ENCODE measurements at places on chromosomes 5 and 9.

DNA sequence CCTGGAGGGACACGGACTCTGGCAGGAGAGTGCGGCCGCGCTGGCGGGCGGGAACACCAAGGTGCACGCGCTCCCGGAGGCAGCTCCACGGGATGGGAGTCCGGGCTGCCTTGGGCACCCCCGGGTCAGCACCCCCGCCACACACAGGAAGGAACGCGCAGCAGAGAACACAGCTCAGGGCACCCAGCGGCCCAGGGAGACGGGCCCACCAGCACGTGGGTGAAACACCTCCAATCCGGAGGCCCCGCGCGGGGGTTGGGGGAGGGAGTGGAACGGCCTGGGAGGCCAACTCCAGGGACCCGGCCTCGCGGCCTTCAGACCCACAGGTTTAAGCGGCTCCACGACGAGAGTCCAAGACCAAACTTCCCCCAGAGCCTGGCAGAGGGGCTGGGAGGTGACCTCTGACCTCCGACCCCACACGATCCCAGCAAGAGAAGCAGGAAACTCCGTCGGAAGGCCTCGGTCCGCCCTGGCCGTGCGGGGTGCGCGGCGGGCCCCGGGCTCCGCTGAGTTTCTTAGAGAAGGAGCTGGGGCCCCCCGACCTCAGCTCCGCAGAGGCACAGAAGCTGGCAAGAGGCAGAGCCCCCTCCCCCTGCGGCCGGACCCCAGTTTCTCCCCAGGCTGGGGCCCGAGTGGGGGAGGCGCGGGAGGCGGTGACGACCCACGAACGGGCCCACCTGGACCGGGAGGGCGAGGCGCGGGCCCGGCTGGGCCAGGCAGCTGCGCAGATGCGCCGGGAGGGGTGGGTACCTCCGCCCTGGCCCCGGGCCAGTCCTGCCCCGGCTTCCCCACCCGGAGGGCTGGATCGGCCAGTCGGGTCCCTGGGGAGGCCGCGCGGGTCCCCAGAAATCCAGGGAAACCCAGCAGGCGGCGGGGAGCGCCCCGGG, 851 bp downstream of the NACC2 start:
- DNase-seq = peak; percentile 51

- DNase-seq = no peak
Observed at GRCh38 chr9:131045300-131046092, 36.5 kb downstream of the LAMC3 start.

DNA sequence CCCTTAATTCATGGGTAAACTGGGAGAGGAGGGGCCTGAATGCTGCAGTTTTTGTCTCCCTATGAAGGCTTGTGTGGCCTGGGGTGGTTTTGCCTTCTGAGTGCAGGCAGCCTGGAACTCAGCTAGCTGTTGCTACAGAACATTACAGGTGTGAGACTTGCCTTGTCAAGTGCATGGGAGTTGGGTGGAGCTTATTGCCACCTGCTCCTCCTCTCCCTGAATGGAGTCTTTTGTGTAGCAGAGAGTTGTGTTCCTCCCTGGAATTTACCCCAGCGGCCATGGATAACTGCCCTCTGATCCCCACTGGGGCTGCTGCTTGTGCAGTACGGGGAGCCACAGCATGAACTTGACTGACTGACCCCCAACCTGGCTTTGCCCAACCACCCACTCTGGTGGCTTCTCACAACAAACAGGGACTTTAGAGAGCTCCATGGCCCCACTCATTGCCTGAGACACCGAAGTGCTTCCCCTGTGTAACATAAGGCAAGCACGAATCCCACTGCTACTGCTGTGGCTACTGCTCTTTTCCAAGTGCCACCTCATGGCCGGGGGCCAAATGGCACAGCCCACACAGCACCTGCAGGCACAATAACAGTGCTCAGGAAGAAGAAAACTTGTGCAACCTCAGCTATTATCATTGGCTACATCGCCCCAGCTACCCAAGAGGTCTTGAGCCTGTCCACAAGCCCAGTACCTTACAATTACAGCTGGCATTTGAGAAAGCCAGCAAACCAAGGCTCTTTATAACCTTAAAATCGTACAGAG, 942.9 kb downstream of the CDH18 start:
- no peak for DNase-seq

DNA sequence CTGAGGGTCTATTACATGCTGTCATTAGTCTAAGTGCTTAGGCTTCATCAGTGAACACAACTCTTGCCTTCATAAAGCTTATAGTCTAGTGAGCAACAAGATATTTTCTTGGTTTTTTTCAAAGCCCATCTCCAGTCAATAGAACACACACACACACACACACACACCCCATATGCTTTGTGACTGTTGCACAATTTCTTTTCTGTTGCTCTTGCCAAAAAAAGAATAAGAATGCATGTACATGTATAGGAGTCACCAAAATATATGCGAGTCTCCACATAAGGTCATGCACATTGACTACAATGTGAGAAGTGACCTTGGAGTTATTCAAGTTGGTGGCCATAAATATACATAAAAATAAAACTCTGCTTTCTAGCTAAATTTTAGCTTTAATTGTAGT, 351.5 kb upstream of the TLE4 start:
- no peak for DNase-seq

DNA sequence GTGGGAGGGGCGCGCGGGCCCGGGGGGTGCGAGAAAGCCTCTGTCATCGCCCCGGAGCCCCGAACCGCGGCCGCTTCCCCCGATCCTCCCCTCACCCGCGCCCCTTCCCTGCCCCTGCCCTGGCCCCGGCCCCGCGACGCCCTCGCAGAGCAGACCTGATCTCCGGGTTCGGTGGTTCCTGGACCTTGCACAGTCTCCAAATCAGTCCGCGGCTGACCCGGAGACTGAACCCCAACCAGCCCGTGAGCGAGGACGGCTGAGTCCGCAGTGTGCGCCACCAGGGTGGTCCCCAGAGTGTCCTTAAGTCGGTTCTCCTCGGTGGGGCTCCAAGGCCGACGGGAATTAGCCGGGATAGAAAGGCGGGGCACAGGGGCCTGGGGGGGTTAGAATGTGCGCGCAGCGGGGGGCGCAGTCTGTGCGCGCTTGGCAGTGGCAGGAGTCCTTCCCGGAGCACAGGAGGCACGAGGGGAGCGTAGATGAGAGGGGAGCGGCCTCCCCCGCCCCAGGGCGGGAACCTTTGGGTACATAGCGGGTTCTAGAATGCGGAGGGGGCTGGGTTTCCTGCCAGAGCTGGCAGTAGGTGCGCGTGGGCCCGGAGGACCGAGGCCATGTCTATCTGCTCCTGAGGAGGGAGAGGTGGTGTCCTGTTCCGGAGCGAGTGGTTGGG, 779 bp downstream of the PKN3 start:
- no peak for DNase-seq

GRCh38 chr9:2621722-2622460, at the start of gene VLDLR:
Gene VLDLR (plus strand): TSS chr9:2621787. CDS start chr9:2622190, 403 bp downstream.
- DNase-seq = peak; percentile 9

GRCh38 chr5:79526928-79527327, 13.0 kb upstream of the HOMER1 start:
- no peak for DNase-seq

DNA sequence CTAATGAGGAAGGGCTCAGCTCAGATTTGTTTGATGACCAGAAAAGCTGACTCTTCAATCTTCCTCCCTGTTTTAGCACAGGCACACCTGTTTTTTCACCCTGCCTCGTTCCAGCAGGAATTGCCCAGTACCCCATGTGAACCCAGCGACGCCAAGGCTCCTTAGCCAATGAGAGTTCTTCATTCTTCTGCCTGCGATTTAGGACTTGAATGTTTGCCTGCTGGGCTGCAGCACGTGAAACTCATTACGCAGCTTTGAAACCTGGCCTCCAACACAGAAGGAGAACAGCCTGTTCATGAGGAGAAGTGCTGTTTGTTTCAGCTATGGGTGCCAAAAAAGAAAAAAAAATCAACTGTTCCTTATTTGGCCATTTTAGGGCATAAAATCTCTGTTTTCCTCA, 315.5 kb downstream of the TRPM3 start:
- no peak for DNase-seq

GRCh38 chr9:121048618-121049017, 1.5 kb downstream of the C5 start:
- DNase-seq = no peak
